HepG2 (cell line): ENCODE measurements at places on chromosomes 7 and 10. TPM values are rescaled to one million over a fixed set of nuclear protein-coding genes. Genes with fewer than 3 reads are reported as not detected.

DNA sequence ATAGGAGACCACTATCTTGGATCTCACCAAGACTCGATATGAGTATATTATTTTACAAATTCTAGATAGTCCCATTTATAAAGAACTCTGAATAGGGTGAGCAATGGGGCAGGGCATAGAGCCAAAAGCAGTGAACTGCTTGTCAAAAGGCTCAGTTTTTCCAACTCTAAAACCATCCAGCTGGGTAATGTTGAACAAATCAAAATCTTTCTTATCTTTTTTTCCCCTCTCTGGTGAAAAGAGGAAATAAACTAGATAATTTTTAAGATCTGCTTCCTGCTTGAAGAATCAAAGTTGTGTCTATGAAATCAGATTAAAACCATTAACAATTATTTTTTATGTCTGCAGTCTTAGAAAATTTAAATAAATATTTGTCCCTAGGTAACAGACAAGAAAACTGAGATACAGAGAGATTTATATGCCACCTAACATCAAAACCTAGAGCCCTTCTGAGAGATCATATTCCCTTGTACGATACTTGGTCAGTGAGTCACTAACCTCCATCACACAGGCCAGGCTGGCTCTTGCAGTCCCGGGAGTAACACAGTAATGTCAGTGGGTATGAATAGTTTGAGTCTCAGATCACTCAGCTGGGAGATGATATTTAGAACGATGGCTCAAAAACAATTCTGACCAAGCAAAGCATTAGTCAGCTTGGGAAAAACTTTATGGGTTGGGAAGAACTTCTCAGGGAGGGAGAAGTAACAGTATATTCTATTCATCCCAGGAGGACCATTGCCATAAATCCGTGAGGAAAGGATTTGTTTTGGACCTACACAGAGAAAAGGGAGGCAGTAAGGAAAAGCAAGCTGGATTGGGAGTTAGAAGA, 178.8 kb downstream of the REEP3 start:
- no peaks in the 10 kb centered on the region for H3K4me1 ChIP-seq
- no peaks in the 10 kb centered on the region for H3K36me3 ChIP-seq
- DNase-seq: no peak
- no peak overlapping the region for H3K27ac ChIP-seq

DNA sequence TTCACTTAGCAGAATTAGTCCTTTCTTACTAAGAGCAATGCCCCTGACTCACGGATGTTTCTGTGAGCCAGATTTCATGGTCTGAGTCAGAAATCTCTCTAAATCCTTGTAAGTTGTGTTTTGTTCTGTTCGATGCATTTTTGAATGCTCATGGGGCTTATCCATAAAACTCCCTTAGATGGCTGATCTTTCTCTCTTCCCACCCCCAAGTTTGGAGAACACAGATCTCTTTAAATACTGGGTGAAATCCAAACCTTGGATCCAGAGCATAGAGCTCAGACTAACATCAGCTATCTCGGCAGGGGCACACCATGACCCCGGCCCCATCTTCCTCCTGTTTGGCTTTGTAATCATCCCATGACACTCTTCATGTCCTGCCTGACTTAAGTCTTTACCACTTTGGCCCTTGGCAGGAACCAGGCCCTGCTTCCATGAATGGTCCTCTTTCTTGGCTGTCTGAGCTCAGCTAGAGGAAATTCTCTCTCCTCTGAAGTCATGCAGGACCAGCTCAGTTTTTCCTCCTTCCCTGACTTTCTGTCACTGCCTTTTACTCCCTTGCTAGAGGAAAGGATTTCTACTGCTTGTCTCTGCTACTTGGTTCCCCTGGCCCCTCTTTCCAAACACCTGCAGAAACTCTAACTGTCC, 120.4 kb upstream of the RAB11FIP2 start:
- no peaks in the 10 kb centered on the region for H3K36me3 ChIP-seq
- peaks cover under 1% of the 10 kb centered on the region; the same call in 1 of the 2 replicates for H3K27me3 ChIP-seq
- no peaks in the 10 kb centered on the region for H3K4me1 ChIP-seq
- no peak for DNase-seq
- H3K27ac ChIP-seq: no peak overlapping the region

GRCh38 chr10:50605269-50605950, 18.3 kb downstream of the SGMS1 start:
- no peaks in the 10 kb centered on the region for H3K27me3 ChIP-seq
- H3K36me3 ChIP-seq: no peaks in the 10 kb centered on the region
- peak overlapping the region; percentile 62 for H3K27ac ChIP-seq
- no peak overlapping the region for H3K4me3 ChIP-seq
- H3K4me1 ChIP-seq: peaks cover 66% of the 10 kb centered on the region

- no peak for DNase-seq
- no peaks in the 10 kb centered on the region for H3K27me3 ChIP-seq
- no peak overlapping the region for H3K27ac ChIP-seq
- no peak overlapping the region for H3K4me3 ChIP-seq
- no peaks in the 10 kb centered on the region for H3K4me1 ChIP-seq
Observed at GRCh38 chr7:17680026-17680425, 260.3 kb downstream of the SNX13 start.

GRCh38 chr10:42801135-42801534, 18.5 kb downstream of the BMS1 start:
- no peaks in the 10 kb centered on the region for H3K4me1 ChIP-seq
- no peak for DNase-seq
- H3K27ac ChIP-seq: no peak overlapping the region
- H3K27me3 ChIP-seq: no peaks in the 10 kb centered on the region
- no peak overlapping the region for H3K4me3 ChIP-seq
- H3K36me3 ChIP-seq: peaks cover 28% of the 10 kb centered on the region

DNA sequence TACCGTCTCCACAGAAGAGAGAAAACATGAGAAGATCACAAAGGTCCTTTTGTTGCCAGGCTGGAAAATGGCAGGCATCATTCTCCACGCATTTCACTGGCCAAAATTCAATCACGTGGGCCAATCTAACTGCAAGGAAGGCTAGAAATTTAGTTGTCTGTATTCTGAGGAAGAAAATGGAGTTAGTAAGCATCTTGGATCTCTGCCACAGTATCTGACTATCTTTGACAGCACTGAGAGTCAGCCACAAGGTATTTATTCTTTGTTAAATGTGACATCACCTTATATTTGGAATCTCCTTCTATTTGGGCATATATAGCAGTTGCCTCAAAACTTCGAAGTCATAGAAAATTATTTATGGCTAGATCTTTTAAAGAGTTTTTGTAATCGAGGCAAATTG, 213.9 kb downstream of the NSUN6 start:
- H3K27me3 ChIP-seq: peaks cover 5% of the 10 kb centered on the region; the same call in 2 of the 3 replicates
- H3K4me3 ChIP-seq: no peak overlapping the region
- H3K36me3 ChIP-seq: no peaks in the 10 kb centered on the region
- no peak overlapping the region for H3K27ac ChIP-seq
- H3K4me1 ChIP-seq: no peaks in the 10 kb centered on the region

DNA sequence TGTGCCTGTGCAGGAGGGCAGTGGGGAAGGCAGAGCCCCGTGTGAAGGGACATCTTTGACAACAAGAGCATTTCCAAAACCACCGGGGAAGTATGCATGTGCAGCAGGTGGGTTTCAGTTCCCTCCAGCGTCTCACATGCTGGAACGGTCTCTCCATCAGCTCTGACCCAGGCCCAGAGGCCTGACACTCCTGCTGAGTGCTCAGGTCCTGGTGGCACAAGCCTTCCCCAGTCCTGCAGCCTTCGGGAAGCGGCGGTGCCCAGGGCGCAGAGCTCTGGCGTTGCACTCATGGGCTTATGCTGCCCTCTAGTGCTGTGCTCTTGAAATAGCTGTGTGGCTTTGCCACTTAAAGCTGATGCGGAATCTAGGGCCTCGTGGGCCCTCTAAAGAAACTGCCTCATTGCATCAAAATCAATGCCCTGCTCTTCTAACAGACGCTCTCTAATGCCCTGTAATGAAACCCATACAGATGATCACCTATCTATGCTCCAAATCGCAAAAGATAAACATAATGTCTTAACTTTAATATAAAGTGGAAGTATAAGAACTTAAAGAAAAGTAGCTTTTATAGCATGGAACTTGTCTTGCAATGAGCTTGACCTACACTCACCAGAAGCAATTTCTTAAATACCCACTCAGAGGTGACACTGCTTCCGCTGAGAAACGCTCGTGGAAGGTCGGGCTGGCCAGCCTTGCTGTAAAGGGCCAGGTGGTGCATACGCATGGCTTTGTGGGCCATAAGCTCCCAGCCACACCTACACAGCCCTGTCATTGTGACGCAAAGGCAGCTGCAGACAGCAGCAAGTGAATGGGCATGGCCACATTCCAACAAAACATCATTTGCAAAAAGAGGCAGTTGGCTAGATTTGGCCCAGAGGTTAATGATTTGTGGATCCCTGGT, 38.6 kb downstream of the CLRN3 start:
- no peak overlapping the region for H3K4me3 ChIP-seq
- H3K36me3 ChIP-seq: no peaks in the 10 kb centered on the region
- peaks cover 11% of the 10 kb centered on the region; the same call in 2 of the 3 replicates for H3K27me3 ChIP-seq
- H3K27ac ChIP-seq: no peak overlapping the region
- DNase-seq: peak; percentile 27

DNA sequence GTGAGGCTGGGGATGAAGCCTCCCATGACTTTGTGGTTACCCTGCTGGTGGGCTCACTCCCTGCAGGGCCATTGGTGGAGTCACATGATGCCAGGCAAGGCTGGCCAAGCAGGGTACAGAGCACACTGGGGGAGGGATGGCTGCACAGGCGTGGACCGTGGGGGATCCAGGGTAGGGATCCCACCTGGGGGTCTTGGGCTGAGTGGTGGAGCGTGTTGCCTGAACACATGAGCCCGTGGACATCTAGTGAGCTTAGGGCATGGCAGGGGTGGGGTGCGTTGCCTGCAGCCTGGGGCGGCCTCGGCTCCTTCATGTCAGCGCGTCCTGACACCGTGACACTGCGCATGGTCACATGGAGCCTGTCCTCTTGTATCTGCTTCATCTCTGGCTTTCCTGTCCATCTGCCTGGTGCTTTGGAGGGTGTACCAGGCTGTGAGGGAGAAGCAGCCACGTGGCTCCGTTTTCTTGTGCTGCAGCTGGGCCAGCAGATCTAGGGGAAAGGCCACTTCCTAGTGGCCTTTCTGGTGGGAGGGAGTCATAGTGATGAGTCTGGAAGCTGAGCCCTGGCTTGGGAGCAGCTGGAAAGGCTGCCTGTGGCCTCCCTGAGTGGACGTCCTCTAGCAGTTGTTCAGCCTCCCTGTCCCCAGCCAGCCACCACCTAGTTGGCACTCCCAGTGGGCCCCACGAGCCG, 96.2 kb downstream of the LHPP start:
- H3K36me3 ChIP-seq: no peaks in the 10 kb centered on the region
- H3K27ac ChIP-seq: no peak overlapping the region
- no peak for DNase-seq
- H3K27me3 ChIP-seq: no peaks in the 10 kb centered on the region

DNA sequence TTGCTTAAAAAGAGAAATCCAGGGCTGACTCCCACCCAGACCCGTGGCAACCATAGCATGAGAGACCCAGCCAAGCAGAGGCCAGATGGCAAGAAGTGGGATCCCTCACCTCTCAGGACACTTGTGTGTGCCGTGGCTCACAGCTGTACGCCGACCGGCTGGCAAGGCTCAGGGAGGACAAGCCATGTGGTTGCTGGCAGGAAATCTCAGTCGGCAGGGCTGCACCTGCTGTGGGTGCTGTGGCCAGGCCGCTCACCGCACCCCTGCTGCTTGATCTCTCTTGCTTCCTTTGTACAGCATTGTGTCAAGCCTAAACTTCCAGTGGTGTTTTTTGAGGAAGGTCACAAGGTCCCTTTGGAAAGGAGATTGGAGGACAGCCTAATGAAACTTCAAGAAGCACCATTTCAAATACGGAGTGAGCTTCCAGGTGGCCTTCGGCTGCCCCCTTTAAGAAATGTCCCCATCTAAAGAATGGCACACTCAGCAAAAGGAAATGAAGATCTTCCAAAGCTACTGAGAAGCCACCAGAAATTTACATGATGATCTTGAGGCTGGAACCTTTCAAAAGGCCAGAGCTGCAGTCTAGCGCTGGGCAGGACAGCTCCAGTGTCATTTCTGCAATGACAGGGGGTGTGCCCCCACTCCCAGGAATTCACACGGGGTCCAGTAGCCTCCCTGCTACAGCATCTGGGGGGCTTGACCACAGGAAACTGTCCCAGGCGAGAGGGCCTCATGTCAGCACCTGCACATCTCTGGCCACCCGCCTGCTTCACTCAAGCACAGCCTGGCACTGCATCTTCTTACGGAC, 409.0 kb upstream of the MGMT start:
- no peaks in the 10 kb centered on the region for H3K36me3 ChIP-seq
- no peaks in the 10 kb centered on the region for H3K4me1 ChIP-seq
- H3K27me3 ChIP-seq: peaks cover 1% of the 10 kb centered on the region; the same call in 1 of the 2 replicates
- H3K27ac ChIP-seq: no peak overlapping the region
- H3K4me3 ChIP-seq: no peak overlapping the region

DNA sequence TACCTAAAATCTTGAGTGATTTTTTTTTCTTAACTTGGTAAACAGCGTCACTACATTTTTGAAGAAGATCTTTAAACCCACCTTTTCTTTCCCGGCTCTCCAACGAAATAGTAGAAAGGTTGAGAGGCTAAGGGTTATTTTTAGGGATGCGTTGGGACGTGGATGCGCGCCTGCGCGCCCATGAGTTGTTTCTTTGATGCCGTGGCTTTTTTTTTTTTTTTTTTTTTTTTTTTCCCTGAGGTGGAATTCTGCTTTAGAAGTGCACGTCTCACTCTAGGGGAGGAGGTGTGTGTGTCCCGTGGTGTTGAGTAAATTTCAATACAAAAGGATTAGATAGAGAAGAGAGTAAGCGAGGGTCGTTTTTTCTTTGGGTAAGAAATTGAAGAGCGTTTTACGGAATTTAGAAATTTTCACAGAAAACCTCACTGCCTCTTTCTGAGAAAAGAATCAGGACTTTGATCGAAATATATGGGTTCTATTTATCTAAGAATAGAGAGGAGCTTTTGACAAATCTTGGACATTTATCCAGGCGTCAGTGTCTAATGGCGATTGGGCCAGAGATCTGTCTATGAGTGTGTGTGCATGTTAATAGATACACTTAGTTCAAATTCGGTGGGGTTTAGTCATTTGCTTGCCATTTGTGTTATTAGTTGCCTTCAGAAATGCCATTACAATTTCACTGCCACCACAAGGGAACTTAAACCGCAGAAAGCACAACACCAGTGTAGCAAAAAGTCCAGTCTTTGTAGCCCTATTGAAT, 1.2 kb upstream of the SP8 start:
- DNase-seq: no peak
- H3K27ac ChIP-seq: no peak overlapping the region
- no peaks in the 10 kb centered on the region for H3K36me3 ChIP-seq
- H3K27me3 ChIP-seq: peaks cover 70% of the 10 kb centered on the region
- peaks cover 21% of the 10 kb centered on the region for H3K4me1 ChIP-seq

DNA sequence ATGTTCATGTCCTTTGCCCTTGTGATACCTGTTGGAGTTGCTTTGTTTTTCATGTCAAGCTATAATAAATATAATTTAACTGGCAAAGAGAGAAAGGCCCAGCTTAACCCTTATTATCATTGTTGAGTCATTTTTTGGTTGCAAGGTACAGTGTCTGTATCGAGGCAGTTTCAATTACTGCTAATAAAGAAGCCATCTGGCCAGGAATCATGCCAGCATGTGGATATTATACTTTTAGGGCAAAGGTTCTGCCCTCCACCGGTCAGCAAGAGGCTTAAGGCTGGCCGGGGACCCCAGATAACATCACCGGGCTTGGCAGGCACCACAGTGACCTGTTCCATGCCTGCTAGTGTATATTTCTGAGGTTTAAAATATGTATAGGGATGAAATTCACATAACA, 9.0 kb upstream of the CYP3A4 start:
- peaks cover 62% of the 10 kb centered on the region for H3K4me1 ChIP-seq
- H3K4me3 ChIP-seq: no peak overlapping the region
- H3K27me3 ChIP-seq: no peaks in the 10 kb centered on the region
- no peaks in the 10 kb centered on the region for H3K36me3 ChIP-seq
- no peak for DNase-seq
- no peak overlapping the region for H3K27ac ChIP-seq

EXOC6 gene
- 22.2 and 48.7 TPM in 2 replicates for total RNA-seq

KNDC1 gene
- 0.44 TPM in 1 of 2 replicates, not detected in the other for total RNA-seq

DGKI gene
- 0.09 TPM in 1 of 2 replicates, not detected in the other for total RNA-seq

KCNMA1 gene
- total RNA-seq: 0.02 TPM in 1 of 2 replicates, not detected in the other
